ENCODE measurements at places on chromosomes 6 and 20.

DNA sequence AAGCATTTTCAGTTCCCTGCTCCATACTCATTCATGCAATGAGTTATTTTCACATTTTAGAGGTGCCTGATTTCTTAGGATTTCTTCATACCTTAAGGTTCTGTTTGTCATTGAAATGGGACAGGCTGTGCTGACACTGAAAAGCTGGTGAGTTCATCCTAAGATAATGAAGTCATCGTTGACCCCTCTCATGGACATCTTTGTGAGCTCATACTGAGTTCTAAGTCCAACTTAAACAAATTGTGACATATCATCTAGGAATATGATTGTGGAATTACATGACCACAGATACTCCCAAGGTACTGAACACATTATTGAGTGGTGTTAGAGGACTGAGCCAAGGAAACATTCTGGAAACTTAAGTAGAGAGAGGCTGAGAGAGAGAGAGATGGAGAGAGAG, 224.8 kb upstream of the JAG1 start:
- no peak for DNase-seq

DNA sequence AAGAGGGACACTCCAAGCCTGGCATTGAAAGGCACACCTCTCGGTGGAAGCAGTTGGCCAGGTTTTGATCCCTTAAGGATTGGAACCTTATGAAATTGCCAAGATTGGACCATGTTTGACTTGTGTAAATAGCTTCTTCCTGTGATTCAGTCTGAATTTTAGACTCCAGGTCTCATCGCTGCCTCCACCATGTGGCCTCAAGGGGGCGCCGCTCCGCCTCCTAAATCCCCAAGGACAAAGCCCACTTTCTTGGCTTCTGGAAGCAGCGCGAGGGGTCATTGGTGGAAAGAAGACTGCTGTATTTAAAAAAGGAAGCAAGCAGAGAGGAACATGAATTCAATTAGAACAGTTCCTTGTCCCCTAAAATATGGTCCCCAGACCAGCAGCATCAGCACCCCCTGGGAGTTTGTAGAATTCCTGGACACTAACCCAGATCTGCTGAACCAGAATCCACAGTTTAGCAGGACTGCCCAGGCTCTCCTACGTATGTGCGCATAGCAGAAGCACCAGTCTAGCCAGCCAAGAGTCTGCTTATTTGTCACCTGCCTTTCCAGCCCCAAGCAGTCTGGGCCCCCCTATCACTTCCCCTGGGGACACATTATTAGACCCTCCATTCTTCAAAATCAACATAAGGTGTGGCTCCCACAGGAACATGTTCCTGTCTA, 108.5 kb downstream of the LY86 start:
- peak; percentile 28 for DNase-seq

- DNase-seq: no peak
Measured at GRCh38 chr20:46316984-46317684, 8.8 kb upstream of the CDH22 start.

- no peak for DNase-seq
Measured at GRCh38 chr20:42641886-42642285, 547.8 kb downstream of the PTPRT start.

DNA sequence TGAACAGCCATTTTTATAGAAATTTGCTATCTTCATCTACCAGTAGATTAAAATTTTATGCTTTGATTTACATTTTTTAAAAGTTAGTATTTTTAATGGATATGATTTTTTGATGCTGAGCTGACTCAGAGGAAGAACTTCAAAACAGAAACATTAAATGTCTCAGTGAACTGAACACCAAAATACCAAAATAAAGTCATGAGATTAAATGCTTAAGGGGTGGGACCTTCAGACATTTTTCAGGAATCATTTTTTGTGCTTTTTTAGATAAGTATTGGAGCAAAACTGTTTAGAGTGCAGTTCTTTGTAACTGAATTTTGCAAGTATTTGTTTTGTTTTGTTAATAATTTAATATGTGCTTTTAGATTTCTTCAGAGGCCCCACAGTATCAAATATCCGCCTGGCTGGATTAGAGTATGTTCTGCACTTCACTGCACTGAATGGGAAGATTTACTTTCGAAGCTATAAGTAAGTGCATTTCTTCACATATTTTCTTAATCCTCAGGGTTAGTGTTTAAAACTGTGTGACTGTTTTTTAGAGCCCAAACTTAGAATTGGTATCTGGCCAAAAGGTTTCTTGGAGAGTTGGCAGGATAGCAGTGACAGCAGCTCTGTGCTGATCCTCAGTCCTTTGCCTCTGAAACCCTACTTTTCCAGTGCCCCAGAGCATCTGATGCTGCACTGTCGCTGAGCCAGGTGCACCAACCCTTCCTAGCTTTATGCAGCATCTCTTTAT, 33.7 kb downstream of the RPF2 start:
- DNase-seq: no peak

GRCh38 chr6:136646377-136646776, 96.2 kb upstream of the MAP7 start:
- no peak for DNase-seq

GRCh38 chr20:24614341-24614740, 144.9 kb downstream of the SYNDIG1 start:
- DNase-seq: no peak

- no peak for DNase-seq
Measured at GRCh38 chr20:36526521-36527011, 14.8 kb upstream of the MYL9 start.
